T-helper 17 cell (primary cell): ENCODE measurements at places on chromosomes 1 and 21.

DNA sequence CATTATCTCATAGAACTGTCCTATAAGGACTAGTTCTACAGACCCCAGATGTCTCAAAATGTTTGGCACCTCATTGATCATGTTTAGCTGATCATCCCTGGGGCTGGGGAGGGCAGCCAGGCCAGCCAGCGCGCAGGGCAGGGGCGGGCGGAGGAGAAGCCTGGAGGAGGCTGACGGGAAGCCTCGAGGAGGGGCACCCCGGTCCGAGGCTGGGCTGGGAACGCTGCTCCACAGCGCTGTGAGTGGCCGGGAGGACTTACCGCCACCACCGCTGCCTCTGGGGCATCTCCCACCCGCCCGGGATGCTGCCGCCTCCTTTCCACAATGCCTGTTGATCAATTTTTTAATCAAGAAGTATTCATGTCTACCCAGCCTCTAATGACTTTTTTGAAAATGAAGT is 159.5 kb upstream of the GREM2 start:
- DNase-seq, result no peak

DNA sequence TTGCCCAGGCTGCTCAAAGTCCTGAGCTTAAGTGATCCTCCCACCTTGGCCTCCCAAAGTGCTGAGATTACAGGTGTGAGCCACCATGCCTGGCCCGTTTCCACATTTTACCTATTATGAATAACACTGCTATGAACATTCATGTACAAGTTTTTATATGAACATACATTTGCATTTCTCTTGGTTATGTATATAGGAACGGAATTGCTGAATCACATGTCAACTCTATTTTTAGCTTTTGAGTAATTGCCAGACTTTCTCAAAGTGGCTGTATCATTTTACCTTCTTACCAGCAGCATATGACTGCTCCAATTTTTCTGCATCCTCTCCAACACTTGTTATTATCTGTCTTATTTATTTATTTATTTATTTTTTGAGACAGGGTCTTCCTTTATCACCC is 2.7 kb downstream of the SPATA21 start:
- DNase-seq, result no peak

DNA sequence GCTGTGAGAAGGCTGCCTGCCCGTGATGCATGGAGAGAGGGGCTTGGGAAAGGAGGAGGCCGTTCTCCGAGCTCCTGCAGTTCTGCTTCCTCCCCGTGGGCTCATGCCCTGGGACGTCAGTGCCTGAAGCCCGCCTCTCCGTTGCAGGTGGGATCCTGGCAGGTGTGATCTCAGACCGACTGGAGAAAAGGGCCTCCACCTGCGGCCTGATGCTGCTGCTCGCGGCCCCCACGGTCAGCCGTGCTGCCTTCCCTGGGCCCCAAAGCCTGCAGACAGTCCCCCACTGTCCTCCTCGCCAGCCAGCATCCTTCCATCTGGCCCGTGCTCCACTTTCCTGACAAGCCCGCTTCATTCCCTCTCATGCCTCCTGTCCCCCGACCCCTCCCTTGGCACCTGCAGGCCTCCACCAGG is 50.9 kb downstream of the SLC37A1 start:
- DNase-seq, result no peak

GRCh38 chr1:114455102-114455785 is 55.8 kb downstream of the TRIM33 start:
- DNase-seq, result no peak

- no peak for DNase-seq
Measured at GRCh38 chr1:21901473-21901847, 35.6 kb downstream of the HSPG2 start.

- no peak for DNase-seq
Measured at GRCh38 chr1:68338081-68338480, 105.8 kb upstream of the WLS start.
